ENCODE measurements at places on chromosomes 7 and 10.
A peak's percentile ranks its signal among the peaks of the same experiment; 100 is the strongest.

GRCh38 chr10:8898745-8899330 is 844.4 kb downstream of the GATA3 start:
- no peak for DNase-seq

DNA sequence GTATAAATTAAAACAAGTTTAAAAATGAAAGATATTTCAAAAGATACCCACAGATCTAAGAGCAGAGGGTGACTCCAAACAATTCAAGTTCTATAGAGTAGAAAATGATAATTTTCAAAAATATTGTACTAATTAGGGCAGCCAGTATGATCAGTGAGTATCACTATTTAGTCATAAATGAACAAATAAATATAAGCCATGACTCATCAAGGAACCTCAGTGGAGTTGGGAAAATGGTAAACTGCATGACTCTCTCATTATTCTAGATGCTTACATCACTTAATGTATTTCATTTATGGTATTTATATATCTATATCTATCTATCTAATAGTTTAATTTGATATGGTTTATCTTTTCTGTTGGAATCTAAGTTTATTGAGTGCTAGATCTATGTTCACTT is 94.3 kb downstream of the THSD7A start:
- DNase-seq = no peak

- DNase-seq = no peak
These were observed 203.0 kb upstream of the HDAC9 start for GRCh38 chr7:18292584-18292983.

- DNase-seq = no peak
These were observed 44.2 kb upstream of the PTER start for GRCh38 chr10:16392531-16393069.

- DNase-seq = peak; percentile 55
These were observed 373.5 kb downstream of the RPS24 start for GRCh38 chr10:78407009-78407711.

DNA sequence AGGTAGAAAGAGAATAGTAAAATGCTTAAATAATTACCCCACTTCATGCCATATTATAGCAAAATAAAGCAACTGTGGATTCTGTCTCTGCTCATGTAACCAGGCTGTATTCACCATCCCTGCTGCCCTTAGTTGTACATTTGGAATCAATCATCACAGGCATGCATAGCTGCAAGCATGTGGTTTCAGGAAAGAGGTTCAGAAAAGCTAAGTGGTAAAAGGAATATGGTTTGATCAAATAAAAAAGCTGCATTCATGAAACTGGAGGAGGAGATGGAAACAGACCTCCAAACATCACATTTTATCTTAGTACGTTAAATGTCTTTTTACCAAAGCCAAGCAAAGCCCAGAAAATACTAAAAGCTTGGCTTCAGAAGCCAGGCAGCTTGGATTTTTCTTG is 81.3 kb downstream of the ADAM22 start:
- DNase-seq = no peak

GRCh38 chr10:5818894-5819293 is 5.7 kb upstream of the GDI2 start:
- no peak for DNase-seq

DNA sequence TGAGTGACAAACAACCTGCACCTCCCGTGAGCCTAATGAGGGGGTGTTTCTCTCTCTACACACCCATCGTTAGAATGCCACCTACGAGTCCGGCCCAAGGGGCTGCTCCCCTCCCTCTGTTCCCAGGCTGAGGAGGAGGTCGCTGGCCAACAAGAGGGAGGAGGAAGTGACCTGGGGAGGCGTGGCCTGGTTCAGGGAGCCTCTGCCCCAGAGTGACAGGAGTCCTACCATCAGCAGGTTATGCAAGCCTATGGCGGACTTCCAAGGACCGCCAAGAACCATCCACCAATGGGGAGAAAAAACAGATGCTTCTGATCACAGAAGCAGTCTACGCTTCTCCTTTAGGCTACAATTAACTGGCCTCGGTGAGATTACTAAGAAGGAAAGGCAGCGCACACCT is 12.3 kb upstream of the EGFR start:
- DNase-seq = no peak

GRCh38 chr10:32693441-32693979 is 247.6 kb downstream of the CCDC7 start:
- no peak for DNase-seq

Measured in stimulated activated CD4-positive, alpha-beta T cell treated with anti-CD3 and anti-CD28 coated beads, Interleukin-2, amount 100 ng/mL, for 48 hours (primary cell).